ENCODE measurements at places on chromosomes 12 and 14.

DNA sequence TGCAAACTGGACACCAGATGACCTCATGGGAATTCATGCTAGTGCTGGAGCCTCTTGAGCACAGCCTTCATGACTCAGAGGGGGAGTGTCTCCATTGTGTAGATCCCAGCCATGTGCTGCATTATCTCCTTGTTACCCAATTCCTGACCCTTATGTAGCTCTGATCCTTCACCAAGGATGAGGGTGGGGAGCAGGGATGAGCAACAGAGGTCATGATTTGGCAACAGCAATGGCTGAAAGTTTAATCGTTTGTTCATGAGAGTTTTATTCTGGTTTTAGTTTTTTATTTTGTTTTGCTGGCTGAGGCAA is 9.5 kb upstream of the BDKRB1 start:
- DNase-seq, result no peak

- DNase-seq, result no peak
These were observed 52.8 kb downstream of the ARF6 start for GRCh38 chr14:49945448-49946319.

DNA sequence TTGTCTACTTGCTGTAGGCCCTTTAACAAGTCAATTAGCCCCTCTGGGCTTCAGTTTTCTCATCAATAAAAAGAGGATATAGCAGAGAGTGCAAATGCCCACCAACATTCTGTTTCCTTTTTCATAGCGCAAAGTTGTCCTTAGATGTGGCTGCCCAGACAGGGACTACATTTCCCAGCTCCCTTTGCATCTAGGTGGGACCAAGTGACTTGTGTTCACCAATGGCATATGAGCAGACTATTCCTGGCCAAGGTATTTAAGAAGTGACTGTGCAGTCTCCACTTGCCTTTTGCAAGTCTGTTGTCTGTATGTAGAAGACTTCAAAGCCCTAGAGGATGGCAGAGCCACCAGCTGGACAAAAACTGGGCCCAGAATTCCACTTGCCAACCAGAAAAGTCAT is 59.7 kb downstream of the DAO start:
- no peak for DNase-seq

DNA sequence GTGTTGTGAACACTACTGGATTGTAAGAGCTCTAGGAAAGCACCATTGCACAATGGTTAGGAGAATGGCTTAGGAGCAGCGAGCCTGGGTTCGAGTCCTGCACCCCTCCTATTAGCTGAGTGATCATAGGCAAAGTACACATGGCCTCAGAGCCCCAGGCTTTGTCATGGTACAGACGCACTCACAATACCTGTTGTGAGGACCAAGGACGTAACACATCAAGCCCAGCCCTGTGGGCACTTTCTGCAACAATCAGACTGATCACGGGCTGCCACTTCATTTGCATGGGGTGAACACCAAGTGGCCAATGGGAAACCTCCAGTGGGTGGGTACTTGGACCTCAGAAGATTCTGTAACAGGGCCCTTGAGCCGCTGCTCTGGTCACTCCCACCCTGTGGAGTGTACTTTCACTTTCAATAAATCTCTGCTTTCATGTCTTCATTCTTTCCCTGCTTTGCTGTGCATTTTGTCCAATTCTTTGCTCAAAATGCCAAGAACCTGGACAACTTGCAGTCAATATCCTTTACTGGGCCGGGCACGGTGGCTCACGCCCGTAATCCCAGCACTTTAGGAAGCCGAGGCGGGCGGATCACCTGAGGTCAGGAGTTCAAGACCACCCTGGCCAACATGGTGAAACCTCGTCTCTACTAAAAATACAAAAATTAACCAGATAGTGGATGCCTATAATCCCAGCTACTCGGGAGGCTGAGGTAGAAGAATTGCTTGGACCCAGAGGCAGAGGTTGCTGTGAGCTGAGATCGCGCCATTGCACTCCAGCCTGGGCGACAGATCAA is 28.2 kb downstream of the GLRX5 start:
- DNase-seq, result no peak

DNA sequence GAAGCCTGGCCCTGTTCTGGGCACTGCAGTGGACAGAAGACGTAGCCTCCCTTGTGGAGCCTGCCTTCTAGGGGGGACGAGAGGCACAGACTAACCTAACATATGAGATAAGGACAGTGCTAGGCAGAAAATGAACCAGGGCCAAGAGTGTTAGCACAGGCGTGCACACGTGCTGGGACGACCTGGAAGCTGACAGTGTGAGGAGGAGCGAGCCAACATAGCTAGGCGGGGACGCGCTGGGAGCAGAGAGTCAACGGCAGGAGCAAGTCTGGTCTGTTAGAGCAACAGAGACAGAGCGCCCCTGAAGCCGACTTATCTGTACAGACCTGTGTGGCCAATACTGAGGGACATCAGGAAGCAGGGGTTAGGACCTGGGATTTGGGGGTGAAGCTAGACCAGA is 8.0 kb downstream of the PXMP2 start:
- no peak for DNase-seq

- DNase-seq, result no peak
These were observed 39.3 kb downstream of the DLK1 start for GRCh38 chr14:100765991-100766390.

GRCh38 chr12:1872001-1872400 is 46.5 kb downstream of the CACNA2D4 start:
- DNase-seq, result no peak

GRCh38 chr12:26134540-26134939 is 9.7 kb upstream of the BHLHE41 start:
- no peak for DNase-seq

DNA sequence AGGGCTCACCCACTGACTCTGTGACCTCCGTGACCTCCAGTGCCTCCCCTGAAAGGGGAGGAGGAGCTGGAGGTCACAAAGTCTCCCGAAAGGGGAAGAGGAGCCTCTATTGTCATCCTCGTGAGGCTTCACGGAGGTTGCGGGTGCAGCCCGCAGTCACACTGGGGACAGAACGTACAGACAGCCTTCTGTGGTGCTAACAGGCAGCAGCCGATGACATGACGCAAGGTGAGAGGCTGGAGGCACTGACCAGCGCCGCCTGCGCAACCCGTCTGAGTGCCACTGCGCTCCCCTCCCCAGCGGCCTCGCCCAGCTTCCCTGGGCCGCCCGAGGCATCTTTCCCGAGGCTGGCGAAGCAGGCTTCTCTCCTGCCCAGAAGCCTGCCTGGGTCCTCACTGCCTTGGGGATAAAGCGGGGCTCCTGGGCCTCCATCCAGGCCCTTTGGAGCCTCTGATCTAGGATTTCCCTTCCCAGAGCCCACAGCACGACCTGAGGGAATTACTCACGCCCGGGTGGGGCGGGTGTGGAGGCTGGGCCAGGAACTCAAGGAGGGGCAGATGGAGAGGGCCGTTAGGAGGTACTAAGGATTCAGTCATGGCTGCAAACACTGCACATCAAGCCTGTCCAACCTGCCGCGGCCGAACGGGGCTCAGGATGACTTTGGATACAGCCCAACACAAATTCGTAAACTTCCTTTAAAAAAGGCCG is 12.3 kb upstream of the LBHD2 start:
- no peak for DNase-seq

DNA sequence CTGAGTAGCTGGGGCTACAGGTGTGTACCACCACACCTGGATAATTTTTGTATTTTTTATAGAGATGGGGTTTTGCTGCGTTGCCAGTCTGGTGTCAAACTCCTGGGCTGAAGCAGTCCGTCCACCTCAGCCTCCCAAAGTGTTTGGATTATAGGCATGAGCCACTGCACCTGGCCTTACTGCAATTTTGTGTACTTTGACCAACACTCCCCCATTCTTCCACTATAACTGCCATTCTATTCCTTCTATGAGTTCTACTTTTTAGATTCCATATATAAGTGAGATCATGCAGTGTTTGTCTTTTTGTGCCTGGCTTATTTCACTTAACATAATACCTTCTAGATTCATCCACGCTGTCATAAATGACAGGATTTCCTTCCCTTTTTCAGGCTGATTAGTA is 199.1 kb downstream of the NUBPL start:
- no peak for DNase-seq

DNA sequence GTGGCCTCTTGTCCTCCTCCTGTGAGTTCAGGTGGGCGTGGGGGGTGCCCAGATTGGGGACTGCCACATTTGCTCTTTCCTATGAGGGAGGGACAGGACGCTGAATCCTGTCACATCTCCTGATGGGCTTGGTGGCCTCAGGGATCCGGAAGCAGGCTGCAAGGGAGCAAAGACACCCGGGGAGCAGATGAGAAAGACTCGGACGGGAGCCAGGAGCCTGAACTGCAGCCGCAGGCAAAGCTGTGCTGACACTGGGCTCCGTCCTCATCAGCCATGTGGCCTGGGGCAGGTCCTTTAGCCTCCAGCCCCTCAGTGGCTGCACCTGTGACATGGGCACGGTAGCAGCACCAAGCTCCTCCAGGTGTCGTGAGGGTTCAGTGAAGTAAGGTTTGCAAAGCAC is 40.8 kb upstream of the RFLNA start:
- no peak for DNase-seq
